ENCODE measurements at places on chromosomes 5 and 9.

GRCh38 chr9:104906441-104907277 lies 21.3 kb downstream of the ABCA1 start:
- no peak for DNase-seq

- no peak for DNase-seq
Observed at GRCh38 chr9:1748407-1748806, 266.7 kb upstream of the SMARCA2 start.

GRCh38 chr5:108747774-108748400 lies at the start of gene FER:
TSS of gene FER (plus strand) at chr5:108747897. CDS start at chr5:108798183, 50,286 bp downstream.
- DNase-seq, result peak; percentile 5

GRCh38 chr5:160167624-160168165 lies 48.4 kb upstream of the PWWP2A start:
- DNase-seq, result no peak

DNA sequence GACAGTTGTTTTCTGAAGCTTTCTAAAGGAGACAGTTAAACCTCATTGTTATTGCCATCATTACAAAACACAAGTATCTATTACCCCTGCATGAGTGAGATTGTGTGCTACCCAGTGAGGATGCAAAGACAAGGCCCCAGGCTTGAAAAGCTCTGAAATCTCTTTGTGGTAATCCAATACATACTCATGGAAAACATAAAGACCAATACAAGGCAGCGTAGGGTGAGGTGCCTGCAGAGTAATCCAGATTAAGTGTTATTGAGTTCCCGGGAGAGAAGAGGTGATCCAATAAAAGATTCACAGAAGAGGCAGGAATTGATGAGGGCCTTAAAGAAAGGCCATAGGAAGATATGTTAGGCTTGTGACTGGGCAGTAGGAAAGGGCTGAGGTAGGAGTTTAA lies 150.1 kb downstream of the MEF2C start:
- no peak for DNase-seq

- DNase-seq, result peak; percentile 68
Observed at GRCh38 chr5:43007911-43008362, 32.2 kb downstream of the ANXA2R start.

DNA sequence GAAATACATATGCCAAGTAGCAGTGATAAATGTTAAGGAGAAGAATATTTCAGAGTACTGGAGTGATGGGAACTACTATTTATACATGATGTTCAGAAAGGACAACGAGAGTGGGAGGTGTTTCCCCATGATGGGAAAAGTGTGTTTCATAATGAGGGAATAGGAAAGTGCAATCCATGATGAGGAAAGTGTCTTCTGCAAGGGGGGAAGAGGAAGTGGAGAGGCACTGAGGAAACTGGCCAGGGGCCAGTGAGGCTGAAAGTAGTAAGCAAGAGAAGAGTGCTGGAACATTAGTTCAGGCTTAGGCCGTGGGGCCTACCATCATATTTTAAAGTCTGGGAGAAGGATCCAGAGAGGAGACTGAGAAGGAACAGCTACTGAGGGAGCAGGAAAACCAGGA lies 327.2 kb downstream of the SLF1 start:
- DNase-seq, result no peak

GRCh38 chr9:107684224-107684623 lies 194.7 kb upstream of the KLF4 start:
- DNase-seq, result no peak

GRCh38 chr5:151733358-151734063 lies 24.9 kb downstream of the ATOX1 start:
- no peak for DNase-seq

DNA sequence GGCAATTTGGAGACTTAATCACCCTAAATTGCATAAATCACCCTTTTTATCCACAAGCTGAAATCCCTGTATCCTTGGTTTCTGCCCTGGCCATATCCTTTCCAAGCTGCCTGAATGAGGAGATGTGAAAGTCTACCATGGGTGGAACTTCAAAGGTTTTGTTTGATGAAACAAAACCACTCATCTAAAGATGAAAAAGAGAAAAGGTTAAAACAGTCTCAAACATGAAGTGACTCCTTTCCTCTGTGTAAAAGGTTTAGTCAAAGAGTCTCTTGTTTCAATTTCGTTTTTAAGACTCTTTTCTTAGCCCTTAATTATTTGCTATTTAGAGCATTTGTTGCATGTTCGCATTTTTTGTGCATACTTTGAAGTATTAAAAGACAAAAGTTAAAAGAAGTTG lies 11.2 kb downstream of the SLC45A2 start:
- DNase-seq, result no peak

GRCh38 chr5:87155106-87155505 lies 112.6 kb upstream of the RASA1 start:
- DNase-seq, result no peak

- no peak for DNase-seq
Observed at GRCh38 chr5:26894719-26895263, 143.6 kb downstream of the CDH9 start.

Measured in endothelial cell (in vitro differentiated cells).